ENCODE measurements at places on chromosomes 2 and 18.

DNA sequence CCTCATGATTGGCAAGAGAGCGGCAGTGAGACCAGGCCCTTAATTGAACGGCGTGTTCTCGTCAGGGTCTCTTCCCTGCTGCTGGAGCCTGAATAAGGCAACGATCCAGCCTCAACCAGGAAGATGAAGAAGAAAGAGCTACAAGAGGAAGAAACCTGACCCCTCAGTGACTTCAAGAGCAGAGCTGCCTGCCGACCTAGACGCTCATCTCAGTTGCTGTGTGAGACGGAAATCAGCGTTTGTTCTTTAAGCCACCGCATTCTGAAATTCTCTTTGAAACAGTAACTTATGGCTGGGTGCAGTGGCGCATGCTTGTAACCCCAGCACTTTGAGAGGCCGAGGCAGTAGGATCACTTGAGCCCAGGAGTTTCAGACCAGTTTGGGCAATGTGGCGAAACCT lies 29.6 kb upstream of the KCNG3 start:
- no peak for DNase-seq

DNA sequence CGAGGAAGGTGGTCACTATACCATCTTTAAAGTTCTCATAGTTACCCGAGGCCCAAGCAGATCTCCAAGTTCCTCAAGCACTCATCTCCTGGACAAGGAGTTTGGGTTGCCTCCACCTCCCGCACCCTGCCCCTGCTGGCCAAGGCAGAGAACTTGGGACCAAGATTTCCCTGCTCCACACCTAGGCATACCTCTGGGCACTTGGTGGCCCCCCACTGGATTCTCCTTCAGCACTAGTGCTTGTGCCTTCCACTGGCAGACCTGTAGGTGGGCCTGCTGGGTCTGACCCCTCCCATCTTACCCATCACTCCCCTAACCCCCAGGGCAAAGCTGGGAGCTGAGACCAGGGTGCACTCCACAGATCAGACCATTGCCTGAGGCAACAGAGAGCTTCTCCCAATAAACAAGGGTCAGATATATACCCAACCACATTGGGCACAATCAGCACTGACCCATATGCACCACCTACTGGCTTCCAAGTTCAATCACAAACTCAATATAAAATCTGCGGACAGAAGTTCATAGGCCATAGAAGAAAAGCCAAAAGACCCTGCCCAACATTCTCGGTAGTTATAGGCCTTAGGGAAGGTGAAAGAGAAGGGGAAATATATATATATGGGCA lies 244.2 kb downstream of the EXOC6B start:
- no peak for DNase-seq

DNA sequence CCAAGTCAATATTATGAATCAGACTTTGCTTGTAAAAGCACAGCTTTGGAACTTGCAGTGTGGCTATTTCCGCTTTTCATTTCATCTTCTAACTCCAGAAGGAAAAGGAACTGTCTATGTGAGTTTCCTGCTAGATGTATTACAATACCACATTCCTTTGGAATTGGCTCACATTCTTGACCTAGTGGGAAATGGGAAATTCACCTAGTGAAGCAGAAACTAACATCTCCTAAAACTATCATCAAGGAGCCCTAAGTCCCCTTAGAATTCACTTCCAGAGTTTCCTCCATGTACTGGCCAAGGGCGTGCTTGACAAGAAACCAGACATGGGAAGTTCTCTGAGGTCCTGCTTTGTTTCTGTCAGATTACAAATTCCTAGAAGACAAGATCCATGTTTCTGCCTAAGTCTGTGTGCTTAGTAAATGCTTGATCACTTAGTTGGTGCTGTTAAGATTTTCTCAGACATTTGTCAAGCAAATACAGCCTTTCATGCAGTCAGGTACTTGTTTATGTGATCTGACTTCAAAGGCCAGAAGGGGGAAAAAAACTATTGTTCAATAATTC lies 275.7 kb upstream of the FN1 start:
- DNase-seq: no peak

DNA sequence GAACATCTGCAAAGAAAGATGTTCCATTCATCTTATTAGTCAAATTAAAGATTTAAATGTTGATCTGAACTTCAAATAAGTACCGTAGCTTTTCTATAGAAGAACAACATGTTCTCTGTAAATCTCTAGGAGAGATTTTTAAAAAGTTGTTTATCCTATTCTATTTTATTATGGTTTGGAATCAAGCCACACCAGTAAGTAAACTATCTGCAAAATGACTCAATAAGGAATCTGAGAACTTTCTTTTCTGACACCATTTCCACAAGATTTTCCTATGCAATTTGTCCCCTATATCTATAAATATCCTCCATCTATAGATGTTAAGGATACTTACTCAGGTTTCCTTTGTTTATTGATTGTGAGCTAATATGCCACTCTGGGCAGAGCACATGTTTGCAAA lies 736.6 kb downstream of the CBLN2 start:
- DNase-seq: no peak

- DNase-seq: no peak
Measured at GRCh38 chr2:198815626-198816025, 642.1 kb downstream of the SATB2 start.

DNA sequence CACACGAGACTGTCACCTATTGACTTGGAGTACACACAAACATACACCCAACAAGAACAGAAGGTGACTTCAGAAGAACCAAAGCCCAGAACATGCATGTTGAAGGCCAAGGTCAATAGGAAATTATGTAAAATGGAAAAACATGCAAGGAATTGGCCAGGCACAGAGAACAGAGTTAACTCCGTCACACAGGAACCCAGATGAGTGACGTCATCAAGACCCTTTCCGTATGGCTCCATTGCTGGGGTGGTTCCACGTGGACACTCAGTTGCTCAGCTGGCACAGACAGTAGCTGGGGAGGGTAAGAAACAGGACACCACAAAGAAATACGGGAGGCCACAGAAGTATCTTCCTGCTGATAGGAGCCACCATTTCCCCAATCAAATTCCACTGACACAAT lies 18.4 kb downstream of the SOX11 start:
- no peak for DNase-seq
